Activated T-cell treated with anti-CD3 and anti-CD28 coated beads, Interleukin-2, amount 50 U/mL, for 72 hours (primary cell): ENCODE measurements at places on chromosomes 7 and 10. TPM values are rescaled to one million over a fixed set of nuclear protein-coding genes. Genes with fewer than 3 reads are reported as not detected.

DNA sequence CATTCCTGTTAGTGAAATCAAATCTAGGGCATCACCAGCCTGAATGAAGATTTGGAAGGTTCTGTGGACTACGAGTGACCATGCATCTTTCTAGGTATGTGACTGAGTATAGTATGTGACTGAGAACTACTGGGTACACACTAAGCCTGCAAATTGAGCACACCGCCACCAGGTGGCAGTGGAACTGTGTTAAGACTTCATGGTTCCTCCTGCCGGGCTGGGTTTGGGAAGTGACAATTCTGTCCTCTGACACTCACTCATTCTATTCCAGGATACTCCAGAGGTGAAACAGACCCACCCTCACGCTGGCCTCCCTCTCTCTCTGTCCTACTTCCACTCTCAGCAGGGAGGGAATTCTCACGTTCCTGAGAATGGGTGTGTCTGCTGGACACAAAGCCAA, 84.0 kb upstream of the TMEM248 start:
- peak; percentile 59 for DNase-seq

GRCh38 chr10:122510736-122511135, 49.4 kb downstream of the HTRA1 start:
- DNase-seq, result no peak

- DNase-seq, result no peak
These were observed 86.2 kb downstream of the HECW1 start for GRCh38 chr7:43198599-43199090.

DNA sequence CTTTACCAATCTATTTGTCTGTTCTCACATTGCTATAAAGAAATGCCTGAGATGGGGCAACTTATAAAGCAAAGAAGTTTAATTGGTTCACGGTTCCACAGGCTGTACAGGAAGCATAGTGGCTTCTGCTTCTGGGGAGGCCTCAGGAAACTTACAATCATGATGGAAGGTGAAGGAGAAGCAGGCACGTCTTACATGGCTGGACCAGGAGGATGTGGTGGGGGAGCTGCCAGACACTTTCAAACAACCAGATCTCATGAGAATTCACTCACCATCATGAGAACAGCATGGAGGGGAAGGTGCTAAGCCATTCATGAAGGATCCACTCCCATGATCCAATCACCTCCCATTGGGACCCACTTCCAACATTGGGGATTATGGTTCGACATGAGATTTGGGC, 64.8 kb upstream of the SEPHS1 start:
- DNase-seq, result no peak

DNA sequence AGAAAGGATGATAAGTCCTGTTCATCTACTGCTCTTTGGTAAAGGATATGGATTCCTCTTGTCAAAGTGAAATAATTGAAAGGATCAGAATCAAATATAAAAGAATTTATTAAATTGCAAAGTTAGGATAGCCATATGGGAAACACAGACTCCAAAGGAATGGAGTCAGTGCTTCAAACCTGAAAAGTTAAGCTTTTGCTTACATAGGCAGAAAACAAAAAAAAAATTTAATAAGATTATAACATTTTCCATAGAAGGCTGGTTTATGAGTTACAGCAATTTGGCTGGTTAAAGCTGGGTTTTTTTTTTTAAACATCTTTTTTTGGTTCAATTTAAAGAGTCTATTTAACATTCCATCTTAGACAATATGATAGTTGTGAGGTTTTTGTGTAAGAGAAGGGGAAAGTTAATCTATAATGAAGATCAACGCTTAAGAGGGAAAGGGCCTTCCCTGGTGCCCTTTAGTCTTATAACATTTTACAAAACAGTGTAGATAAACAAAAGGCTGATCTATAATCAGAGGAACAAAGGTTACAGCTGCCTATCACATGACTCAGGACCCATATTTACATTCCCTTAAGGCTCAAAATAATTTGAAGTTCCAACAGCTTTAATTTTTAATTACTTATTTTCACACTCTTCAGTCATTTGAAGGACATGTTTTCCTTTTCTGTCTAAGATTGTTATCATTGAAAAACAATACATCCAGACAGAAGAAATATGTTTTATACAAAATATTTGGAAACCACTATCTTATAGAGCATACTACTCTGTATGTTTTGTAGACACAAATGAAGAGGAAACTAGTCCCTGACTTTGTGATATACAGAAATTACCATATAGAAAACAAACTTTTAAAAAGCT, 234.3 kb upstream of the MBL2 start:
- DNase-seq, result no peak

GRCh38 chr7:14207138-14207537, 217.7 kb upstream of the ETV1 start:
- DNase-seq, result no peak

- DNase-seq, result no peak
These were observed 150.7 kb upstream of the WDR11 start for GRCh38 chr10:120700426-120700825.

DNA sequence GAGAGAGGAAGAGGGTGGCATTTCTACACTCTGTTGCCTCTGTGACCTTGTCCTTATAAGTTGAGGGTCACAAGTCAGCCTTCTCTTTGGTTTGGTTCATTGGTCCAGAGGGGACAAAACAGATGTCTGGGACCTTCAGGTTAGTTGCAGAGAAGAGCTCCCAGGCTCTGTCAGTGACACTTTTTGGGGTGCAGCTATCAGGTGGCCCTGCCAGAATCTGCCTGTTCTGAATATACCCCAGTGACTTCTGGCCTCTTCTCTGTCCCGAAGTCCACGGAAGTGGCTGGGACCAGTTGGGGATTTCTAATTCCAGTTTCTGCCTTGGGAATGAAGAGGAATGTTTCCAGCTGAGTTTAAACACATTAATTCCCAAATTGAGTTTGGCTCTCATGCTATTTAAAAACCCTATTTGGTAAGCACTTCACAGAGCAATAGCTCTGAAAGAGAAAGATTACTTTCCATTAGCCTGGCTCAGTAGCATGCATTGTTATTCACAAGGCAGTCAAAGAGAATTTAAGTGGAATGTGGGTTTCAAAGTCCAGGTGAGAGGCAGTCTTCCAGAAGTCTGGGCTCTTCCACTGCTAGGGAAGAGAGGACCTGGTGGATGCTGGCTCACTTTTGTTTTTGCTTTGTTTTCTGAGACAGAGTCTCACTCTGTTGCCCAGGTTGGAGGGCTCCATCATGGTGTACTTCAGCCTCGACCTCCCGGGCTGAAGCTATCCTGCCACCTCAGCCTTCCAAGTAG, 237.8 kb upstream of the GALNT17 start:
- DNase-seq, result no peak

DNA sequence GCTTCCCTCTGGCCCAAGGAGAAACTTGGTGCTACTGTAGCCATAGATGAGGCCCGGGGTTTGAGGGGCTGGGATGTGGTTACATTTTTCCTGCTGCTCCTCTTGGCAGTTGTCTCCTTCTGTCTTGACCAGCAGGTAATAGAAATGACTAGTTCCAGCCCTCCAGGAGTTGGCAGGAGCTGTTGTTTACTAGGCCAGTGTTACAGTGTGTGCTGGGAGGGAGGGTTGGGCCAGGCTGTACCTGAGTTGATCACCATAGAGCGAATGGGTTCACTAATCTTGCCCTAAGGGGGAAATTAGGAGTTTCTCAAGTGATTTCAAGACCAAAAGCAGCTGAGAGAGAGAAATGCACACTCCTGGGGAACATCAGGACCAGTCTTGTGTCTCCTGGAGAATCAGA, 34.9 kb downstream of the PAX2 start:
- no peak for DNase-seq

DNA sequence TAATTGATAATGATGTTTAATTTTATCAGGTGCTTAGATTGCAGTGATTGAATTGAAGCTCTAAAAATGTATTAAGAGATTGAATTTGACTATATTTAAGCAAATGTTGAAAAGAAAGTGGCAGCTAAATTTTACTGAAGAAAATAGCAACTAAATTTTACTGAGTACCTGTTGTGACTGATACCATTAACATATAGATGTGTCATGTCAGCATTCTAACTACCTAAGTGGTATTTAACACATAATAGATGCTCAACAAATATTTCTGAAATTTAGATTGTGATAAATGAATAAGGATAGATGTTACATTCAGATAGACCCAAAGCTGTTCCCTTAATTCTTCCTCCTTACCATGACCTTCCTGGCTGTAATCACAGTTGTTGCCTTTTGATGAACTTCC, 350.9 kb upstream of the VWC2 start:
- no peak for DNase-seq

DNA sequence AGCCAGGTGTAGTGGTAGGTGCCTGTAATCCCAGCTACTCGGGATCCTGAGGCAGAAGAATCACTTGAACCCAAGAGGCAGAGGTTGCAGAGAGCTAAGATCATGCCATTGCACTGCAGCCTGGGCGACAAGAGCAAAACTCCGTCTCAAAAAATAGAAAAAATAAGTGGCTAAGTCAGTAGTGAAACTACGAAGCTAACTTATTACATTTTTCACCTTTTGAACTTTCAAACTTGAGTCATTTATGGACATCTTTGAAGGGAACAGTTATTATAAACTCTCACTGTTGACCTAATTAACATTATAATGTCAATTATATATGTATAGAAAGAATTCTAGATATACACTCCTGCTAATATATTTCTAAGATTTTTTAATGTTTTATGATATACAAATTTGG, 541.5 kb upstream of the C7orf33 start:
- DNase-seq, result no peak

The NPFFR1 gene
- not detected for total RNA-seq

The IQUB gene
- total RNA-seq, result 0.10 TPM

DNA sequence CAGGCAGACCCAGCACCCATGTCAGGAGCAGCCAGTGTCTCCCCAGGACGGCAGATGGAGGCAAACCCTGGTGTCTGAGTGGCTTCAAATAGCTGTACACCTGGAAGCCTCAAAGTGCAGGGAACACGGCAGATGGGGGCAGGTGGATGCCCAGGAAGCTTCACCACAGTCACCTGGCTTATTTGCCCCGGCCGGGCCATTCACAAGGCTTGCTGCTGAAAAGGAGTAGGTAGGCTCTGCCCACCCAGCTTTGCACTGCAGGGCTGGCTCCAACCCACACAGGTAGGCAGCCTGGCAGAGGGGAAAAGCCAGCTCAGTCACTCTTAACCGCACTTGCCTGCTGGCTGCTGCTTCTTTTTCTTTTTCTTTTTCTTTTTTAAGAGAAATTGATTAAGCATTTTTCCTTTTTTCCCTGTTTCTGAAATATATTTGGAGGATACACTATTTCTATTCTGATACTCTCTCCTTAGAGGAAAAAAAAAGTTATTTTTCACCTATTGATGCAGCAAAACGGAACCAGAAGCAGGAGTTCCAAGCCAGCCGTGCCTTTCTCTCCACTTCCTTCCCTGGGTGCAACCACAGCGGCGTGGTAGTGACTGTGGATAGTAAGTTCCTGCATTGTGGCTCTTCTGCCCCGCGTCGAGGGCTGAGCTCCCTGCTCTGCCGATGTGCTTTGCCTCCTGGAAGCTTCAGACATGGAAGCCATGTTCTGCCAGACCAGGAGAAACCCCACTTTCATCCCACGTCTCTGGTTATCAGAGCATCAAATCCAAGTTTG, 118.3 kb downstream of the KLF6 start:
- DNase-seq, result peak; percentile 34

GRCh38 chr10:62005687-62006086, 104.2 kb downstream of the ARID5B start:
- no peak for DNase-seq

GRCh38 chr7:28132959-28133870, 47.4 kb downstream of the JAZF1 start:
- DNase-seq, result no peak

GRCh38 chr7:156840134-156840533, 52.8 kb downstream of the LMBR1 start:
- no peak for DNase-seq

DNA sequence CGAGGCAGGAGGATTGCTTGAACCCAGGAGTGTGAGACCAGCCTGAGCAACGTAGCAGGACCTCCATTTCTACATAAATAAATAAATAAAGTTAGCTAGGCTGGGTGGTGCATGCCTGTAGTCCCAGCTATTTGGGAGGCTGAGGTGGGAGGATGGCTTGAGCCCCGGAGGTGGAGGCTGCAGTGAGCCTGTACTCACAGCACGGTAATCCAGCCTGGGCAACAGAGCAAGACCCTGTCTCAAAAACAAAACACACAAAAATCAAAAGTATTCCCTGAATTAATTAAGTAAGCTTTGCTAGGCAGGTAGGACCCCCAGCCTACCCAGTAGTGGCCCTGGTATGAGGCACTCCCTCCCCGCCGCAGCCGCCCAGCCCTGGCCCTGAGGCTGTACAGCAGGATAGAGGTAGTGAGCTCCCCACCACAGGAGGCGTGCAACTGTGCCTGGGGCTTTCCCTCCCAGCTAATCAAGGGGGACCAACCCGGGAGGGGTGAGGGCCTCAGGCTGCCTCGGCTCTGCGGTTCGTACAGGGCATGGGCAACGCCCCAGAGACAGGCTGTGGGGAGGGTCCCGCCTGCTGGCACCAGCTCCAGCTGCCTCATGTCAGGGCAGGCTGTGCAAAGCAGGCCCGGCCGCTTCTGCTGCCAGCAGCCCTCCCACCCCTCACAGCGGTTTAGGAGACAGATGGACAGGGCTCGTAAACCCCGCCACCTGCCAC, 1.0 kb upstream of the CYP2W1 start:
- DNase-seq, result no peak

The OPALIN gene
- total RNA-seq, result not detected

The SSC4D gene
- total RNA-seq, result 0.60 TPM

- peak; percentile 31 for DNase-seq
These were observed 6.9 kb downstream of the CREM start for GRCh38 chr10:35133586-35133985.

GRCh38 chr10:103605359-103606096, 112.0 kb downstream of the NEURL1 start:
- peak; percentile 49 for DNase-seq

GRCh38 chr10:118041316-118041715, 5.4 kb downstream of the RAB11FIP2 start:
- no peak for DNase-seq

- DNase-seq, result peak; percentile 58
These were observed 188.5 kb downstream of the ZMYND11 start for GRCh38 chr10:323651-324293.

The NOBOX gene
- not detected for total RNA-seq

DNA sequence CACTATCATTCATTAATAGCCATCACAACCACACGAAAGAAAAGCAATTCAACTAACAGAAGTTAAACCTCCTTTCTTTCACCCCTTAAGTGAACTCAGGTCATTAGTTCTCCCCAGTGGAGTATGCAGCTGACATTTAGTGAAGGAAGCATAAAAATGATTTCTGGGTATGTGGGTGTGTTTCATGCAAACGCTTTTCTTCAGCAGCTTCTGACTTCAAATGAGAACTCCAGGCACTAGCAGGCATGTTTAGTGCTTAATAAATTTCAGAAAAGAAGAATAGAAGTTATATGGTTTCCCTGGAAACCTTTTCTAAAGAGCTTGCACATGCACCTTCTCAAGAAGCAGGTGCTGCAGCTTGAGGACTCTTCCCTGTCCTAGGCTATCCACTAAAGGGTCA, 62.5 kb downstream of the PIK3CG start:
- DNase-seq, result no peak

DNA sequence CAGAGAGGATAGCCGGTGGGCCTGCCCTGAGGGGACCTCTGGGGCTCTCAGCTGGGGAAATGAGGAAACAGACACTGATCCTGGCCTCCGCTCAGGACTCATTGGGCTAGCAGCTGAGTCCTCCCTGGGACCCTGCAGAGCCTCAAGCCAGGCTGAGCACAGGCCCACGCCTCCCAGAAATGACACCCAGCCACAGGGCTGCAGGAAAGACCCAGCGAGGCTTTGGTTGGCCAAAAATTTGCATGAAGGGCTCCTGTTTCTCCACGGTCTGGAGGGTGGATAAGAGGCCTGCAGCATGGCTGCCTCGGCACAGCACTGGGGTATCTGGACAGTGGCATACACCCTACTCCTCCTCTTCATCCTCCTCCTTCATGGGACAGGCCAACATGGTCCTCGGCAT, 60.4 kb downstream of the ZNF33B start:
- no peak for DNase-seq

The FAM204A gene
- 81.3 TPM for total RNA-seq

The INA gene
- 0.46 TPM for total RNA-seq

The LRRC4 gene
- 0.53 TPM for total RNA-seq
